SK-N-MC (cell line): ENCODE measurements at places on chromosomes 1 and 21.

GRCh38 chr1:166511761-166512160, 327.5 kb upstream of the POGK start:
- DNase-seq, result no peak

GRCh38 chr1:40044110-40044509, 3.6 kb downstream of the CAP1 start:
- DNase-seq, result no peak

GRCh38 chr1:231382426-231382825, 39.7 kb downstream of the EGLN1 start:
- DNase-seq, result no peak

DNA sequence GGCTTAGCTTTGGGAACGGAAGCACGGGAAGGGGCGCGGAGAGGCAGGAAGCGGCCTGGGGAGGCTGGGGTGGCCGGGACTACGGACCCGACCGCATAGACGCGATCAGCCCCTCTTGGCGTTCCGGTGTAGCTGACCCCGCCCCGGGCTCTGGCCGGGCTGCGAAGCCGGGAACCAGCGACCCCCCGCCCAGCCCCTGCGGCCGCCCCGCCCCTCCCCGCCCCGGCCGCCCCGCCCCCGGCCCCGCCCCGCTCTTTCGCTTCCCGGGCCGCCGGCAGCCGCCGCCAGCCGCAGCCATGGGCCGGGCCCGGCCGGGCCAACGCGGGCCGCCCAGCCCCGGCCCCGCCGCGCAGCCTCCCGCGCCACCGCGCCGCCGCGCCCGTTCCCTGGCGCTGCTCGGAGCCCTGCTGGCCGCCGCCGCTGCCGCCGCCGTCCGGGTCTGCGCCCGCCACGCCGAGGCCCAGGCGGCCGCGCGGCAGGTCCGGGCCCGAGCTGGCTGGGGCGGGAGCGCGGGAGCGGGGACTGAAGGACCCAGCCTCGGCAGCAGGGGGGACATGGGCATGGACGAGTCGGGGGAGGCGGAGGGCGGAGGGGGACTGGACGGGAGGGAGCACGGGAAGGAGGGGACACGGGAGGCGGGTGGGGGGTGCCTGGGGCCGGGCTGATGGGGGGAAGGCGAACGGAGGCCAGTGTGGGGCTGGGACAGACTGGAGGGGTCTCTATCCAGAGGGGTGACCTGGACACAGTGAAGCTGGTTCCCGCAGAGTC, at the start of gene SELENON:
Gene SELENON (plus strand): TSS at position 259 of the 768 bp plus-strand sequence. CDS start 38 bp downstream, at position 297.
- DNase-seq, result no peak

- DNase-seq, result no peak
Measured at GRCh38 chr1:217418269-217419193, 212.4 kb downstream of the GPATCH2 start.

GRCh38 chr1:27658951-27659496, 13.0 kb downstream of the IFI6 start:
- no peak for DNase-seq

DNA sequence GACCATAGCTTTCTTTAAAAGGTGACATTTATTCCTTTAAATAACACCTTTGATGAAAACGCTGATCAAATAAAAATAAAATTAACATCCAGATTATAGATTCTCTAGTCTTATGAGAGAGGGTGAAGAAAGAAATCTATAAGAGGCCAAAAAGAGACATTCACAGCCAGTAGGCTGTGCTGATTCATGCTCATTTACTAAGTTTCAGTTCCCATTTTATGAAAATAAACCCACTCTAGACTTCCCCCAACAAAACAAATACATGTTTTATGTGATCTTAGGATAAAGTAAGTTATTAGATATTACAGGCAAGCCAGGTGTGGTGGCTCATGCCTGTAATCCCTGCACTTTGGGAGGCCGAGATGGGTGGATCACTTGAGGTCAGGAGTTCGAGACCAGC, 21.1 kb downstream of the ESRRG start:
- DNase-seq, result no peak

DNA sequence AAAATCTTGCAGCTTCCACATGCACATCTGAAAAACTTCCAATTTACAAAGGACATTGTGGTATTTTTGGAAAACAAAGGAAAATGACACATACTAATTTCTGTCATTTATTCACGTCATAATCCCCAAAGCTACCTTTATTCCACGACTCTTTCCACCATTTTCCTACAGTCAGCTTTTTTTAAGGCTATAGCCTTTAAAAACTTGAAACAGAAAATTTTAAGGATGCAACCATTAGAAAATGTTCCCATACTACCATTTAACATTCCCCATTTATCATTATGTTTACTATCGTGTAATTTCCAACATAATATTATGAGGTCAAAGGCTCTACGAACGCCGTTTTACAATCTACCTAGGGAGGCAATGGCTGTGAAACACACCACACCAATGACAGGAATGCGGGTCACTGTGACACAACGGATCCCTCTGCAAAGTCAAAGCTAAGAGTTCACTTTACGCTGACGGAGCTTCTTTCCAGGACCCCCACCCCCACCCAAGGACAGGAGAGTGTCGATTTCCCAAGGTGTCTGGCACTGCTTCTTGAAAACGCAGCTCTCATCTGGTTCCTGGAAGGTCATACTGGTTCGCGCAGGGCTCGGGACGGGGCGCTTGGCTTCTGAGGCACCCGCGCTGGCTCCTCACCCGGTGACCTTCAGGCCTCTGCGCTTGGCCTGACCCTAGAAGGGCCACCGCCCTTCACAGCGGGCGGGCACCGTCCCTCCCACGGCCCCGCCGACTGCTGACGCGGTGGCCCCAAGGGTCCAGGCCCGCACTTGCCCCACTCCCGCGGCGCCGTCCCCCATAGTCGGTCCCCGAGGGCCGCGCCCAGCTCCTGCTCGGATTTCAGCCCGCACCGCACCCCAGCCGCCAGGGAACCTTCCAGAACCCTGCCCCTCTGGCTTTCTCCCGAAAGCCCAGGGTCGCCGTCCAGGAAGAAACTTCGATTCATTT, 50.5 kb upstream of the ATF3 start:
- DNase-seq, result no peak

DNA sequence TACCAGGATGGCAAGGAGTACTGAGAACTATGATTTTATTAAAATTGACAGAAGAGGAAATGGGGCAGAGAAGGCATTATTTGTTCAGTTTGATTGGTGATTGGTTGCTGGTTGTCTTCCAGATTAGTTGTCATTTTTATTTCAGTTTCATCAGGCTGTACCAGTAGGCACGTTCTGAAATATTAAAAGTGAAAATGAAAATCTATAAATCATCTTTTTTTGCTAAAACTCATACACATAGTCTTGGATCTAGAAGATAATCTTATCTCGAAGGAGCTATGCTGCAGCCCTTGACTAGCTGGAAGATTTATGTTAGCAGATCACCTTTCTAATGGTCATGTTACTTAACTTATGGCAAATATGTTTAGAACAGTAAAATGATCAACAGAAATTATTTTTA, 29.0 kb downstream of the NEK7 start:
- no peak for DNase-seq

DNA sequence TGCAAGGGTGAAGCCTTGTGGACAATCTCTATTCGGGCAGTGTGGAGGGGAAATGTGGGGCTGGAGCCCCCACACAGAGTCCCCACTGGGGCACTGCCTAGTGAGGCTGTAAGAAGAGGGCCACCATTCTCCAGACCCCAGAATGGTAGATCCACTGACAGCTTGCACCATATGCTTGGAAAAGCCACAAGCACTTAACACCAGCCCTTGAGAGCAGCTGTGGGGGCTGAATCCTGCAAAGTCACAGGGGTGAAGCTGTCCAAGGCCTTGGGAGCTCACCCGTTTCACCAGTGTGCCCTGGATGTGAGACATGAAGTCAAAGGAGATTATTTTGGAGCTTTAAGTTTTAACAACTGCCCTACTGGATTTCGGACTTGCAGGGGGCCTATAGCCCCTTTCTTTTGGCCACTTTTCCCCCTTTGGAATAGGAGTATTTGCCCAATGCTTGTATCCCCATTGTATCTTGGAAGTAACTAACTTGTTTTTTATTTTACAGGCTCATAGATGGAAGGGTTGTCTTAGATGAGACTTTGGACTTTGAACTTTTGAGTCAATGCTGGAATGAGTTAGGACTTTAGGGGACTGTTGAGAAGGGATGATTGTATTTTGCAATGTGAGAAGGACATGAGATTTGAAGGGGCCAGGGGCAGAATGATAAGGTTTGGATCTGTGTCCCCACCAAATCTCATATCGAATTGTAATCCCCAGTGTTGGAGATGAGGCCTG, 16.3 kb upstream of the COL6A1 start:
- no peak for DNase-seq
